ENCODE measurements at places on chromosomes 2 and 18.
A peak's percentile ranks its signal among the peaks of the same experiment; 100 is the strongest.

GRCh38 chr18:61535401-61535800 is 202.2 kb downstream of the CDH20 start:
- DNase-seq, result no peak

- no peak for DNase-seq
Measured at GRCh38 chr2:171083451-171083850, 77.2 kb downstream of the TLK1 start.

DNA sequence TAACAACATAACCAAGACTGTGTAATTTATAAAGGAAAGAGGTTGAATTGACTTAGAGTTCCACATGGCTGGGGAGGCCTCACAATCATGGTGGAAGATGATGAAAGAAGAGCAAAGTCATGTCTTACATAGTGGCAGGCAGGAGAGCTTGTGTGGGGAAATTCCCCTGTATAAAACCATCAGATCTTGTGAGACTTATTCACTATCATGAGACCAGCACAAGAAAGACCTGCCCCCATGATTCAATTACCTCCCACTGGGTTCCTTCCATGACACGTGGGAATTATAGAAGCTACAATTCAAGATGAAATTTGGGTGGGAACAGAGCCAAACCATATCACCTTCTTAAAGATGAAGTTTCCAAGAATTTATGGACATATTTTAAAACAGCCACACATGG is 2.5 kb upstream of the IL36RN start:
- DNase-seq, result no peak

DNA sequence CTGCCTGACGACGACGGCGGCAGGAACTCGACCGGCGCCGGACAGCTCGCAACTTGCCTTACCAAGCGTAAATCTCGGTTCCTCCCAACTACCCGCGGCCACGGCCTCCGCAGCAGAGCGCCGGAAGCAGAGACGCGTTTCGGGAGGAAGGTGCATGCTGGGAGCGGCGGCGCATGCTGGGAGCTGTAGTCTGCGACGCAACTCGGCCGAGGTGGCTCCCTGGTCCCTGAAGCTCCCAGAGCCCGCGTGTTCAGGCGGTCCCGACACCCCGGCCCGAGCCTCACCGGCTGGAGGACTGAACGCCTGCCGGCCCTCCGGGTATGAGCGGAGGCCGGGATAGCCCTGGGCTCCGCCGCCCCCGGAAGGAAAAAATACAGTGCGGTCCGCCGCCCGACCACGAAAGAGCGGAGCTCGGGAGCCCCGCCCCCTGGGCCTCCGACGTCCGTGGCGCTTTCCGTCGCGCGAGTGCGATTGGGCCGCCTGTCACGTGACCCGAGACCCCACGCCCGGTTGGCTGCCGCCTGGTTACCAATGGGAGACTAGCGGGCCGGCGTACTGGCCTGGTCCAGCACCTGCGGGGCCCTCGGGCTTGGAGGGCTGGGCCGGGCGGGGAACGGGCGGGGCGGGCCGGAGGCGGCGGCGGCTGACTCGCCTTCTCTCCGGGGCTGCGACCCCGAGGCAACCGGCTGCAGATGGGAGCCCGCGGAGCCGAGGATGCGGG is at the start of gene CAPN10:
CAPN10 (plus strand) TSS at position 537 of the 721 bp plus-strand sequence; CDS start at position 715, 178 bp downstream.
- DNase-seq, result peak; percentile 100

DNA sequence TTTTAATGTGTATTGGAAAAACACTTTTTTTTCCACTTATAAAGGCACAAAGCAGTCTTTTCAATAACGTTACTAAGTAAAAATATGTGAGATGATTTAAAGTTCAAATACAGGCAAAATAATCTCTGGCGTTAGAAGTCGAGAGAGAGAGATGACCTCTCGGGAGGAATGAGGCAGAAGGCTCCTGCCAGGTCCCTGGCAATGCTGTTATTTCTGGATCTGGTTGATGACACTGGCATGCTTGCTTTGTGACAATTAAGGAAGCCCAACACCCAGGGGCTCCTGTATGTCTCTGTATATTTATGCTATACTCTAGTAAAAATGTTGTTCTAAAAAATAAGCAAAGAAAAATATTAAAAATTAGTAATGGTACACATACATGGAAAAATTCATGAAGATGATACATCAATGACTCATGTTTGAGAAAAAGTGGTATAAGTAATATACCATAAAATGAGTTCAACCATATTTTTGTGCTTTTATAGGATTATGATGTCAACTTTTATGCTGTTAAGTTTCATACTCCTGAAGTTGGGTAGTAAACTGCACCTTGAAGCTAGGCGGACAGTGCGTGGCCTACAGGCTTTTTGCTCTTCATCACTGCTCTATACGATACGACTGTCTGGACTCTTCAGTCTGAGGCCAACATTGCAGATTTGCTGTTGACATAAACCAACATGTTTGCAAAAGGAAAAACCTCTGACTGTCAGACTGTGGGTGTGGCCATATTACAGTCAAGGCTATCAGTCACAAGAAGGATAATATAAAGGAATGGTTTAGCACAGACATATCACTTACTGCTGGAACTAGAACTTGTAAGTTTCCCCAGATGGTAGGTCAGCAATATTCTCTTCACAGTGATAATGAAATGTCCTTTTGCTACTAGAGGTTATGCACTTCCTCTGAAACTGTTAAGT is 19.8 kb downstream of the VPS4B start:
- no peak for DNase-seq

DNA sequence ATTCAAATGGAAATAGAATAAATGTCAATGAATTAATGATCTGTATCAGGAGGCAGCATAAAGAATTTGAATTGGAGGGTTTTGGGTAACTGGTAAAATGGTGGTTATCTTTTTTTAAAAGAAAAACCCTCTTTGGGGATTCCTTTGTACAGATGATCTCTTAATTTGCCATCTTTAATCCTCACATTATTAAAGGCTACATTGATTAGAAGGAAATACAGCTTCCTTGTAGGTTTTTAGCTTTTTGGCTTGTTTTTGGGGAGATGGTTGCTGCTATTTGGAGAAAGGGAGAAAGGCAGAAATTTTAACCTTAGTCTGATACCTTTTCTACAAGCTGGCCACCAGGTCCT is 600 bp upstream of the MAPRE2 start:
- DNase-seq, result no peak

- no peak for DNase-seq
Measured at GRCh38 chr2:16713011-16713423, 47.4 kb upstream of the CYRIA start.

DNA sequence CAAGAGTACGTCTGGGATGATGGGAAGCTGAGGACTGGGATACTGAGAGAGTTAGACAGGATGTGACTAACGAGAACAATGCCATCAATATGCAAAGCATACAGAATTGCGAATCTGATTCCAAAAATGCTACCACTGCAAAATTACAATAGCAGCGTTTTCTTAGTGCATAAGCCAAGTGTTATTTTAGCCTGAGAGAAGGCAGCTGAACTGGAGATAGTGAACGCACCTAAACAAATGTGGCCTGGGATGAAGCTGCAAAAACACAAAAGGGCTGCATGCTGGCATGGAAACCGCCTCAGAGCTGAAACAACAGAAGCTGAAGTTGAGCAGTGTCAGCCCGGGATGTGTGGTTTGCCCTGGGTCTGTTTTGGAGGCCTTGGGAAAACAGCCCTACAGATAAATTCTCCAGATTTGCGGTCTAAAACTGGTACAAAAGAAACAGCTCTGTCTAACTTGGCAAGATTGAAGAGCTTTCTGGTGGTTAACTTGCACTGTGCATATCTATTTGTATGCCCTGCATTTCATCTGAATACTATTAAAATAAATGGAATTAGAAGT is 45.5 kb downstream of the LYPD6 start:
- no peak for DNase-seq

GRCh38 chr18:46916551-46917107 is 678 bp downstream of the PIAS2 start:
- no peak for DNase-seq

DNA sequence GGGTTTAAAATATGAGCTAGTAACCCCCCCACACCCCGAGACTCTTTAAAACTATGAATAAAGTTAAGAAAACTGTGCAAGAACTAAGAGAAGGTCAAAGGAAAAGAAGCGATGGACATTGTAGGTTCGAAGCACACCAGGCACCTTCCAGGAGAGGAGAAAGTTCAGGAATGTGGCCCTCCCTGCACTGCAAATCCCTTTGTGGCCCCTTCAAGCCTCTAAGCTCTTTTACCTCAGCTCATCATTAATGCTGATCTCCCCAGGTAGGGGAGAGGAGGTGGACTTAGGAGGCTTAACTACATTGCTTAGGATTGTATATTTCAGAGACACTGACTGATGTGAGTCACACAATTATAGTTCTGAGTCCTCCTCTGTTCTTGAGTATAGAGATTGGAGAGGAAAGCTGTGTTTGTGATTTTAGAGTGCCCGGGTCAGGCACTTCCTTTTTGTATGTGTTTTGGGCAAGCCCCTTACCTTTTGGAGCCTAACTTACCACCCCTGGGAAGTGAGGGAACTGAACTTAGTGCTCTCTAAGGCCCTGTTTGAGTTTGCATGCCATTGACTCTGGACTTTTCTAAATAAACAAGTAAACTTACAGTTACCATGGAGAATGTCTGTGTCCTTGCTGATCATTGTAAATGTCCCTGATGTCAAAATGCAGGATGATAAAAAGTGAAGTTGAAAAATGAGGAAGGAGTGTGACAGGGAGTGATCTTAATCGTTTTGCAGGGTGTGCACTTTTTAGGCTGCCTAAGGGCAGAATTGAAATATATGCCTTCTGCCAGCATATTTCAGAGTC is 140.8 kb upstream of the ZEB2 start:
- DNase-seq, result no peak

GRCh38 chr2:12929758-12930157 is 213.0 kb downstream of the TRIB2 start:
- no peak for DNase-seq

DNA sequence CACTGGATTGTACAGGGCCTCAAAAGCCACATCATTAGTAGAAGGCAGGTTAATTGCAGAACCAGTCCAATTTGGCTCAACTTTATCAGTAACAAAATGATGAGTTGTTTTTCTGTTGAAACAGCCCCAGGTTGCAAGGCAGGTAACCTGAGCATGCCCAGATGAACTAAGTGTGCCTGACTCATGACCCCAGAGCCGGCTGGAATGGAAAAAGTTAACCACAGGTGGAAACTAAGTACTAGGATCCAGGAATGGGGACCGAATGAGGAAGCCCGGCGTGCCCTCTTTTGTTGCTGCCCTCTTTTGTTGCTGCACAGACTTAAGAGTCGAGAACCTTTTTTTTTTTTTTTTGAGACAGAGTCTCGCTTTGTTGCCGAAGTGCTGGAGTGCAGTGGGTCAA is 79.5 kb upstream of the YWHAQ start:
- DNase-seq, result no peak

- peak; percentile 100 for DNase-seq
Measured at GRCh38 chr18:3013024-3013804, at the start of gene LPIN2. LPIN2 (minus strand) TSS chr18:3013144; CDS start chr18:2960840, 52,304 bp downstream.

- DNase-seq, result no peak
Measured at GRCh38 chr2:151878655-151879563, 50.7 kb upstream of the ARL5A start.

GRCh38 chr2:112483042-112483473 is 1.1 kb downstream of the TTL start:
- no peak for DNase-seq

DNA sequence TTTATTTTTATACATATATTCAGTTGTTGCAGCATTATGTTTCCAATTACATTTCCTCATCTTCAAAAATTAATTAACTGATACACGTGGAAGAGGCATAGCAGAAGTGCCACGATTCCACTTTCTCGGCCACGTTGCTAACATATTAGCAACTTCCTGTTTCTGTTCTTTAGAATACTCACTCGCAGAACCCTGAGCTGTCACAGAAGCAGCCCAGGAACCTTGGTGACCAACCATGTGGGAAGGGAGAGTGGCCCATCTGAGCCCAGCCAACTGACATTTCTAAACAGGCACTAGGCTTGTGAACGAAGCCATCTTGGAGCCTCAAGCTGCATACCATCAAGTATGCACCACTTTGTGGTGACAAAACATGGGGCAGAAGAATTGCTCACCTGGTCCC is 350.1 kb downstream of the CBLN2 start:
- DNase-seq, result no peak

DNA sequence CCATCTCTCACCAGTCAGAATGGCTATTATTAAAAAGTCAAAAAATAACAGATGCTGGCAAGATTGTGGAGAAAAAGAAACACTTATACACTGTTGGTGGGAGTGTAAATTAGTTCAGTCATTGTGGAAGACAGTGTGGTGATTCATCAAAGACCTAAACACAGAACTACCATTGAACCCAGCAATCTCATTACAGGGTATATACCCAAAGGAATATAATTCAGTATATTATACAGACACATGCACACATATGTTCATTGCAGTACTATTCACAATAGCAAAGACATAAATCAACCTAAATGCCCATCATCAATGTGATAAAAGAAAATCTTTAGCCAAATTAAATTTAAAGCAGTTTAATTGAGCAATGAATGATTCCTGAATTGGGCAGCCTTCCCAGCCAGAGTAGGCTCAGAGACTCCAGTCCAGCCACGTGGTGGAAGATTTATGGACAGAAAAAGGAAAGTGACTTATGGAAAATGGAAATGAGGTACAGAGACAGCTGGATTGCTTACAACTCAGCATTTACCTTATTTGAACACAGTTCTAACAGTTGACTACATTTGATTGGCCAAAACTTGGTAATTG is 377.1 kb upstream of the SLC39A10 start:
- DNase-seq, result no peak

GRCh38 chr2:208350610-208351009 is 56.0 kb upstream of the PTH2R start:
- DNase-seq, result no peak

DNA sequence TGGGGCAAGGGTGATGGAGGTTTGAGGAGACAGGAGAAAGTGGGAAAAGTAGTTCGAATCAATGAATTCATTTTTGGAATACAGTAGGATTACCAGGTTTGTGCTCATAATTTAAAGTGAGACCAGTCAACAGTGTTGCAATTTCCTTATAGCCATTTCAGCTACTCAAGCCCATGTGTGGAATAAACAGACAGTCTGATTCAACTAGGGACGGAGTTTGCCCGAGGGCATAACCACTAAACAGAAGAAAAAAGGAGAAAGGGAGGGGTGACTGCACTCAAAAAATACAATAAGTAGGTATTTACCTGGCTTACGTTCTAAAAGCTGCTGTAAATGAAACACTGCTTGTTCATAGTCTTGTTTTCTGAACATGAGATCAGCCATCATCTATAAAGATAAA is 55.2 kb downstream of the TTC21B start:
- no peak for DNase-seq

Data from aorta (tissue), 5 donors.